ENCODE measurements at places on chromosomes 1 and 21.
A peak's percentile ranks its signal among the peaks of the same experiment; 100 is the strongest.

GRCh38 chr1:31654474-31654776 lies 9.7 kb upstream of the PEF1 start:
- no peak for DNase-seq
- H3K27me3 ChIP-seq = peaks cover 15% of the 10 kb centered on the region
- no peaks in the 10 kb centered on the region for H3K36me3 ChIP-seq
- no peaks in the 10 kb centered on the region for H3K4me1 ChIP-seq
- H3K4me3 ChIP-seq = no peak overlapping the region
- H3K27ac ChIP-seq = no peak overlapping the region

- no peaks in the 10 kb centered on the region for H3K36me3 ChIP-seq
- DNase-seq = no peak
- H3K4me3 ChIP-seq = no peak overlapping the region
- H3K4me1 ChIP-seq = no peaks in the 10 kb centered on the region
- H3K27me3 ChIP-seq = peaks cover 2% of the 10 kb centered on the region
- H3K27ac ChIP-seq = no peak overlapping the region
Measured at GRCh38 chr1:208781391-208782045, 537.3 kb upstream of the PLXNA2 start.

DNA sequence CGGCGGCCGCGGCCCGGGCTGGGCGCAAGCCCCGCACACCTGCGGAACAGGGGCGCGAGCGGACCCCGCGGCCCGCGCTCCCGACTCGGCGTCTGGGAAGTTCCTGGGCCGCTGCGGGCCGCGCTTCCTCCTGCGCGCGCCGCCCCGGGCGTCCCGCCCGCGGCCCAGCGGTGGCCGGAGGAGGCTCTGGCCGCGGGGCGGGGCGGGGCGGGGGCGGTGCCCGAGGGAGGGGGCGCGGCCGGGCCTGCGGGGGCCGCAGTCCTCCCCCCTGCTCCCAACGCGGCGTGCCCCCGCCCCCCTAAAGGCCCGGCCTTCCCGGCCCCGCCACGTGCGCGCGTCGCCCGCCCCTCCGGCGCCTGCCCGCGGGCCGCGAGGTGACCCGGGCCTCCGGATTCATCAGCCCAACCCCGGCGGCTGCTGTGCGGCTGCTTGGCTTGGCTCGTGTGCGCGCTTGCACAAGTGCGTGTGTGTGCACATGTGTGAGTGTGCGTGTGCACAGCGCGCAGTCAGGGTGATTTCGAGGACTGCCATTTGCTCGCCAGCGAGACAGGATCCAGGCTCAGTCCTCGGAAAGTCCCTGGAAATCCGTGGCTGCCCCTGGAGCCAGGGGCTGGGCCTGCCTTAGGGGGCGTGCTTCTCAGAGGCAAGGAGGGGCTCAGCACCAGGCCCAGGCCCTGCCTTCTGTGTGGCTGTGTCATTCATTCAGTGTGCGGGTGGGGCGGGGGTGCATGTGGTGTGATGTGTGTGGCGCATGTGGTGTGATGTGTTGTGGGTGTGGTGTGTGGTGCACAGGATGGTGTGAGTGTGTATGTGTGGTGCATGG lies at the start of gene C2CD2:
TSS of gene C2CD2 (minus strand) at position 188 of the 823 bp plus-strand sequence. CDS start 370 bp downstream, outside the sequence.
- H3K27ac ChIP-seq = peak within 1 kb of the TSS; percentile 38
- peaks cover 6% of the 10 kb centered on the region for H3K4me1 ChIP-seq
- no peaks in the 10 kb centered on the region for H3K36me3 ChIP-seq
- peaks cover 19% of the 10 kb centered on the region for H3K27me3 ChIP-seq
- peak within 1 kb of the TSS; percentile 60 for H3K4me3 ChIP-seq

DNA sequence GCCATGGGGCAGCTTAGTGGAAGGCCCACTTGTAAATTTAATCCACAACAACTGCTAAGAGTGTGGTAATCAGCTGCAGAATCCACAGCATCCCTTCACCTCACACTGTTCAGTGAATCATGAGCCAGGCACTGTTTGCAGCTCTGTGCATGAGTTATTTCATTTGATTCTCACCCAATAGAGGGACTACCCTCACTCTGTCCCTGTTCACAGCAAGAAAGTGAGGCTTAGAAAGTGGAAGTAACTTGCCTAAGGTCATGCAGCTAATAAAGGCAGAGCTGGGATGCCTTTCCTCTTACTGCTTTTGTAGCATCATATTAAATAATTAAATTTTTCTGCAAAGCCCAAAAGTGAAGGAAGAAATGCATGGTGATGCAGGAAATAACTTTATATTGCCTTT lies 346.5 kb upstream of the PLD5 start:
- no peaks in the 10 kb centered on the region for H3K36me3 ChIP-seq
- no peak for DNase-seq
- H3K27me3 ChIP-seq = no peaks in the 10 kb centered on the region
- H3K4me1 ChIP-seq = no peaks in the 10 kb centered on the region
- no peak overlapping the region for H3K4me3 ChIP-seq

- no peak for DNase-seq
- no peaks in the 10 kb centered on the region for H3K27me3 ChIP-seq
- no peak overlapping the region for H3K27ac ChIP-seq
- no peak overlapping the region for H3K4me3 ChIP-seq
Measured at GRCh38 chr1:74530892-74531291, 18.5 kb upstream of the LRRC53 start.

DNA sequence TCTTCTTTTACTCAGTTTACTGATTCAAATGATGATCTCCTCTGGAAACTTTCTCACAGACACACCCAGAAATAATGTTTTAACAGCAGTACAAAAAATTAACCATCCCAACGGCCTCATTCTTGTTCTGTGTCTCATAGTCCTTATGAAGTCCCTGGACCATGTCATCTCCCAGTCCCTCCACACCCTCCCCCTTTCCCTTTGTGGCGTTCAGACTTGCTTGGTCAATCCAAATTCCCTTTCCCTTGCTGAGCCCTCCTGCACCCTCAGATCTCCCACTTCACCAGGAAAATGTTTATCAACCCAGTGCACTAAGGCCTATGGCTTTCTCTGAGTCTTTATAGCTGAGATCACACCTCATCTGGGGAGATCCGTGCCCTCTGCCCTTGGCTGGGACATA lies 85.9 kb downstream of the CENPF start:
- H3K27me3 ChIP-seq = peaks cover 3% of the 10 kb centered on the region
- no peak overlapping the region for H3K27ac ChIP-seq
- DNase-seq = no peak
- H3K4me1 ChIP-seq = no peaks in the 10 kb centered on the region
- no peaks in the 10 kb centered on the region for H3K36me3 ChIP-seq

GRCh38 chr1:31781138-31781755 lies 17.1 kb upstream of the ADGRB2 start:
- no peak overlapping the region for H3K27ac ChIP-seq
- H3K36me3 ChIP-seq = no peaks in the 10 kb centered on the region
- DNase-seq = no peak
- peaks cover 8% of the 10 kb centered on the region for H3K27me3 ChIP-seq
- no peak overlapping the region for H3K4me3 ChIP-seq

GRCh38 chr1:150194381-150195031 lies 41.4 kb downstream of the ANP32E start:
- H3K27ac ChIP-seq = no peak overlapping the region
- no peak overlapping the region for H3K4me3 ChIP-seq
- H3K36me3 ChIP-seq = no peaks in the 10 kb centered on the region

DNA sequence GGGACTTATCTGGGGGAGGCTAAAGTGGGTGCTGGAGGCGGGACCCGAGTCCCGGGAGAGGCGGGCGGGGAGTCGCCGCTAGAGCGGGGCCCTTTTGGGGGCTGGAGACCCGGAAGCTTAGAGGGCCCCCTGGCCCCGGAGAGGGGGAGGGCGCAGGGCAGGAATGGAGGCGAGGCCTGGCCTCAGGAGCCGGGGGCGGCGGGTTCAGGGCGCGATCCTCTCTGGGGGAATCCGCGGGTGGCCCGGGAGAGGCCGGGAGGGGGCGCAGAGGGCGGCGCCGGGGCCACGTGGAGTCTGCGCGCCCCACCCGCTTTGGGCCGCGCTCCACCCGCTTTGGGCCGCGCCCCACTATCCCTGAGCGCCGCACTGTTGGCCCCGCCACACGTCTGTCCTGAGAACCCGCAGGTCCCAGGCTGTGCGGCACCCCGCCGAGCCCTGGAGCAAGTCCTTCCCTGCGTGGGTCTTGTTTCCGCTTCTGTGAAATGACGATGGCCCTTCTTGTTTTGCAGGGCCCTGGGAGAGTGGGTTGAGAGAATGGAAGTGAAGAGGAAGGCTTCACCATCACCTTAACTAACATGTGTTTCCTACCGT lies 84.4 kb downstream of the NKAIN1 start:
- H3K4me3 ChIP-seq = peak overlapping the region; percentile 94
- H3K27ac ChIP-seq = peak overlapping the region; percentile 86
- DNase-seq = peak; percentile 64
- H3K27me3 ChIP-seq = peaks cover 6% of the 10 kb centered on the region
- peaks cover 4% of the 10 kb centered on the region for H3K36me3 ChIP-seq

DNA sequence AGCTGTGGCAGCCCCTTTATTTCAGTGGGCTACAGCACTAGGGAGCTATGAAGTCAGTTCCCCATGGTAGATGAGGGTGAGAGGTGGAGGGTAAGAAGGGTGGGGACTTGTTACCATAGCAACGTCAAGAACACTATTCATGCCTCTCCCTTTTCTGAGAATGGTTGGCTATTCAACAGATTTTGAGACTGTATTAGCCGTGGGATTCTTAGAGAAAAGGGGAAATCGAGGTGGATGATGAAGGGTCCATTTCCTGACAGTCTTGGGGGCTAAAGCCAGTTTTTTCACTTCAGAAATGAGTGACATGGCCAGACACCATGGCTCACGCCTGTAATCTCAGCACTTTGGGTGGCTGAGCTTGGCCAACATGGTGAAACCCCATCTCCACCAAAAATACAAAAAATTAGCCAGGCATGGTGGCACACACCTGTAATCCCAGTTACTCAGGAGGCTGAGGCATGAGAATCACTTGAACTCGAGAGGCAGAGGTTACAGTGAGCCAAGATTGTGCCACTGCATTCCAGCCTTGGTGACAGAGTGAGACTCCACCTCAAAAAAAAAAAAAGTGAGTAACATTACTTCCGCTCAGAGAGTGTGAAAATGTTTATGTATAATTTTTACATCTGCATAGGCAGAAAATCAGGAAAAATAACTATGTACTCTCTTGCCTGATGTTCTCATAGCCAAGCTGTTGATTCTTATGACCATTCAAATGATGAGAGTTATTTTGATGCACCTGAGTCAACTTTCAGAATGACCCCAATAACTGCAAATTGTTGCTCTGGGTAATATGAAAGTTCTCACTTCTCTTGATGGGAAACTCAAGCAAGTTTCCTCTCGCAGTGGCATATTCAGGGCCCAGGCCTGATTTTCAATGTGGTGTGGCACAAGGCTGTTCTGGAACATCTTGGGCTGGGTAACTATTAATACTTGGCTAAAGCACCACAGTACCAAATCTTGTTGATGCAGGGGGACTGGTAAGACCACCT lies 23.2 kb upstream of the RGSL1 start:
- no peak overlapping the region for H3K4me3 ChIP-seq
- H3K27ac ChIP-seq = no peak overlapping the region
- no peaks in the 10 kb centered on the region for H3K36me3 ChIP-seq
- no peak for DNase-seq

DNA sequence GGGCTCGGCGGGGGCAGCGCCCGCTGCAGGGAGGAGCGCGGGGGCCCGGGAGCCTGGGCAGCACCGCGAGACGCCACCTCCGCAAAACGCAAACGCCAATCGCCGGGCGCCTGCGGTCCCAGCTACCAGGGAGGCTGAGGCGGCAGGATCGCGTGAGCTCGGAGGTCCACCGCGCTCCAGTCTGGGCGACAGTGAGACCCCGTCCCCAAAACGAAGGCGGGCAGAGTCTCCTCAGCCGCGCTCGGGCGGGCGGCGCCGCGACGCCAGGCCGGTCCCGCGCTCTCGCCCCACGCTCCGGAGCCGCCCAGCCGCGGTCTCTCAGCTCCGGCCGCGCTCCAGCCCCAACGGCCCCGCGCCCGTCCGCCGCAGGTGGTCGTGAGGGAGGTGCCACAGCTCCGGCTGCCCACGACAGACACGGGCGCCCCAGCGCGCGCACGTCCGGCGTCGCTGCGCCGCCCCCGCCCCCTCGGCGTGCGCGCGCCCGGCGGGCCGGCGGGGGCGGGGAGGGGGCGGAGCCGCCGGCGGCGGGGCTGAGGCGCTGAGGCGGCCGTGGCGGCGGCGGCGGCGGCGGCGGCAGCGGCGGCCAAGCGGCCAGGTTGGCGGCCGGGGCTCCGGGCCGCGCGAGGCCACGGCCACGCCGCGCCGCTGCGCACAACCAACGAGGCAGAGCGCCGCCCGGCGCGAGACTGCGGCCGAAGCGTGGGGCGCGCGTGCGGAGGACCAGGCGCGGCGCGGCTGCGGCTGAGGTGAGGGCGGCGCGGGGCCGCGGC lies at the start of gene ADARB1:
TSS of gene ADARB1 (plus strand) at position 533 of the 770 bp plus-strand sequence. CDS start 97,077 bp downstream, outside the sequence.
- DNase-seq = peak; percentile 63
- H3K4me3 ChIP-seq = peak within 1 kb of the TSS; percentile 96
- H3K36me3 ChIP-seq = peaks cover 1% of the 10 kb centered on the region
- no peaks in the 10 kb centered on the region for H3K27me3 ChIP-seq
- peak within 1 kb of the TSS; percentile 98 for H3K27ac ChIP-seq

DNA sequence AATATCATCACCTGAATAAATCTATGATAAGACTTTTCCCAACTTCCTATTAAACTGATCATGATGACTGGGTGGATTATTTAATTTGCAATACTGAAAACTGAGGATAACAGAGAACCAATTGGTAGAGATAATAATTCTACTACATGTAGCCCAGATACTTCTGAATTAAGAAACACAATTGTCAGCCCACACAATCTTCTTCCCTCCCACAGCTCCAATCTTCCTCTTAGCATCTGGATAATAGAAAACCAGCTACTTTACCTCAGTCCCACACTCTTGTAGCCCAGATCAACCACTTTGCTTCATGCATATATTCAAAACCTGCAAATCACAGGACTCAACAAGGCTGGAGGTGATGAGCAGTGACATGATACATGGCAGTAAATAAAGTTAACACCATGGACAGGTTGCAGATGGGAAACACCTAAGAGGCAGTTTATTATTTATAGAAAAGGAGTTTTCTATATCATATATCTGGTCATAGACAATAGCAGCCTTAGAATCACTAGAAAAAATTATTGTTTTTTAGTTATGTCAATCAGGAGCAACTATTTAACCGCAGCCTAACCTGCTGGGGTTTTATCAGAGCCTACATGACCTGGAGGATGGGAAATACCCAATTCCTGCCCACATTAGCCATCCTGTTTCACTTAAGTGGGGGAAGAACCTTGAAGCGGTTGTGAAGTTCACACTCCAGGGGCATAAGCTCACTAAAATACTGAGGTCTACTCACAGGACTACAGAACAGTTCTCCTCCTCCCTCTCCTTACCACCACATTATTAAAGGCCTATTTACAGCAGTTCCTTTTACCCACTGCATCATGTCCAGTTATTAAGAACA lies 16.7 kb downstream of the FRRS1 start:
- H3K4me1 ChIP-seq = peaks cover 12% of the 10 kb centered on the region
- no peak for DNase-seq
- no peaks in the 10 kb centered on the region for H3K36me3 ChIP-seq
- no peak overlapping the region for H3K4me3 ChIP-seq
- H3K27ac ChIP-seq = no peak overlapping the region
